Activated effector memory CD4-positive, alpha-beta T cell treated with anti-CD3 and anti-CD28 coated beads, Interleukin-2, amount 50 U/mL, for 16 hours (primary cell): ENCODE measurements at places on chromosomes 6 and 20.

- no peak for DNase-seq
These were observed 63.7 kb upstream of the RIMS1 start for GRCh38 chr6:71822625-71823024.

DNA sequence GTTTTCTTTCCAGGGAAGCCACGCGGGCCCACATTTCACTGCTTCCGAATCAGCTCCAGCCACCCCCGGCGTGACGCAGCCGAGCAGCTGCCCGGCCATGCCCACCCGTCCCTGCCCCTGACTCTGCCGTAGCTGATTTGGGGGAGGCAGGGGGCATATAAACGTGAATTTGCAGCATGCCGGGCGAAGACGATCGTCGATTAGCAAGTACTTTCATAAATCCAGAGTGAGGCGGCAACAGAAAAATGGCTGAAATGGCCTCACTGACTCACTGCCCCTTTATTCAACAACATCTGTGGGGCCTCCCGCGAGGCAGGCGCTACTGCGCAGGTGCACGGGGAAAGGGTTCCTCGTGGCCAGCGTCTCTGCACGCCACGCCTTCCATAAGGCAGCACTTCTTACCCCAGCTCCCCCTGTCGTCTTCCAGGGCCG lies 118.0 kb downstream of the DLL1 start:
- no peak for DNase-seq

GRCh38 chr20:62873280-62873679 lies 11.7 kb upstream of the TCFL5 start:
- no peak for DNase-seq

DNA sequence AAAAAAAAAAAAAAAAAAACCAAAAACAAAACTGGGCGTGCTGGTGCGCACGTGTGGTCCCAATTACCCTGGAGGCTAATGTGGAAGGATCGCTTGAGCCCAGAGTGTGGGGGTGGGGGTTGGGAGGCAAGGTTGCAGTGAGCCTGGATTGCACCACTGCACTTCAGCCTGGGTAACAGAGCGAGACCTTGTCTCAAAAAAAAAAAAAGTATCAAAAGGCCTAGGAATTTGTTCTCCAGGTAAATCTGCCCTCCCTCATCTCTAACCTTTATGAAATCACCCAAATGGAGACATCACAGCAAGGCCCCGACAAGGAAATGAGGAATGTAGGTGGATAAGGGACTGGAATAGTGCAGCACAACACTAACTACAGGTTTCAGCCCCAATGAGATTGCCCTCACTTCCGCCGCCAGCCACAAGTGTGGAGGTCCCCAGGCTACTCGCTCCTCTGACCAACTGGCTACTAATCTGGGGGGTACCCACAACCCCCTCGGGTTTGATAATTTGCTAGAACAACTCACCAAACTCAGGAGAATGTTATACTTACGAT lies 36.8 kb upstream of the DDR1 start:
- DNase-seq, result no peak

DNA sequence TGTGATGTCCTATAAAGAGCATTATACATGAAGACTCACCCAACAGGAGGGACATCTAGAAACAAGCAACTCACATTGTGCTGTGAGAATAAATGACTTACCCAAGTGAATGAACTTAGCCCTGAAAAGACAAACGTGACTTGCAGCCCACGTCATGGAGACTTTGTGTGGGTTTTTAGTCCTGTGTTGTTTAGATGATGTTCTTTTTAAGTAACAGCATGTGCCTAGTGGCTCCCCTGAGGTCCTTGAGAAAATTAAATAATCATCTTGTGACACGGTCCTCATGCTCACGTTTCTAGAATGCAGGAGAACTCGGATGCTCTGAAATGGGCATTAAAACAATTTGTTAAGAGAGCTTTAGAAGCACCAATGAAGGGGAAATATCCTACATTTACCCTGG lies 165.1 kb downstream of the SASH1 start:
- no peak for DNase-seq

DNA sequence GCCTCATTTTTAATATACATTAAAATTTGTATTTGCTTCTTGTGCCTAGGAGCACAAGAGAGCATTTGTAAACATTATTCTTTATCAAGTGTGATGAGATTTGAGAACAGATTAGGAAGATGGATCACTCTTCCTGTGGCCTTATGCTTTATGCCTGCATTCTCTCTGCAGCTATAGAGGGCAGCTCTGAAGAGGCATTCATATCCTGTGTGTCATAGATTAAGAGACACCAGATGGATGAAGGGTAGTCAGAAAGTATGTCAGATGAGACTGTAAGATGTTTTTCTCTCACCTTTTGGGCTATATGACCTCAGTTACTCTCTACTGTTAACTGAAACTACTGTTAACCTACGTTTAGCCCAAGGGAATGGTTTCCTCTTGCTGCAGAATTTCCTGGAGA lies 61.4 kb downstream of the DNAH8 start:
- no peak for DNase-seq

DNA sequence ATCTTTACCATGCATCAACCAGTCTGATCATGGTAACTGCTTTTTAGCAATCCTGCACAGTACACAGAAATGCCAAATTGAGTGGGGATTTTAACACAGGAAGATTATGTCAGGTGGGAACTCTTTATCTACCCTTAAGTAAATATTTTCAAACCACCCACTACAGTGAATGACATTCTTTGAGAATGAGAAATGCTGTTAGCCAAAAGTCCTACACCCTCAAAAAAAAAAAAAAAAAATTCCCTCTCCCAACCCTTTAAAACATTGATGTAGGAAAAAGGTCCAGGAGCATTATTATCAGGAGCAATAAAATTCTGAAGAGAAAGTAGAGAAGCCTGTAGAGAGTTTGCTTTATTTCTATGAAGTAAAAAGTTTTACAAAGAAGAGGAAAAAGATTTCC lies 307.2 kb upstream of the THEMIS start:
- DNase-seq, result no peak

- no peak for DNase-seq
These were observed 22.2 kb upstream of the PHACTR3 start for GRCh38 chr20:59581993-59582679.

GRCh38 chr20:6152777-6153176 lies 29.9 kb upstream of the FERMT1 start:
- DNase-seq, result no peak

DNA sequence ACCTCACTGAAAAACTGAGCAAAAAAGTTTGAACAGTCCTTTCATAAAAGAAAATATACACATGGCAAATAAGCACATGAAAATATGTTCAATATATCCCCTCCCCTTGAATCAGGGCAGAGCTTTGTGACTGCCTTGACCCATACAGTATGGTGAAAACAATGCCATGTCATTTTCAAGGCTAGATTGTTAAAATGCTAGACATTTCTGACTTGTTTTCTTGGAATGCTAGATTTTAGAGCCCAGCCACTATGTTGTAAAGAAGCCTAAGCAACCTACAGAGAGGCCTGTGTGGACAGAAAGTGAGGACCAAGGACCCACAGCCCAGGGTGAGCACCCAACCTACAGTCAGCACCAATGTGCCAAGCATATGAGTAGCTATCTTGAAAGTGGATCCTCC lies 17.1 kb upstream of the ASF1A start:
- no peak for DNase-seq

GRCh38 chr6:10740061-10740460 lies 7.5 kb upstream of the TMEM14B start:
- DNase-seq, result no peak

GRCh38 chr6:42451333-42452170 lies at the start of gene TRERF1:
Gene TRERF1, minus strand, starts transcription at chr6:42451926. Its CDS starts 182,336 bp downstream, at chr6:42269590.
- DNase-seq, result peak; percentile 83

- DNase-seq, result no peak
These were observed 25.1 kb downstream of the LOC128125822 start for GRCh38 chr6:63597141-63598048.

DNA sequence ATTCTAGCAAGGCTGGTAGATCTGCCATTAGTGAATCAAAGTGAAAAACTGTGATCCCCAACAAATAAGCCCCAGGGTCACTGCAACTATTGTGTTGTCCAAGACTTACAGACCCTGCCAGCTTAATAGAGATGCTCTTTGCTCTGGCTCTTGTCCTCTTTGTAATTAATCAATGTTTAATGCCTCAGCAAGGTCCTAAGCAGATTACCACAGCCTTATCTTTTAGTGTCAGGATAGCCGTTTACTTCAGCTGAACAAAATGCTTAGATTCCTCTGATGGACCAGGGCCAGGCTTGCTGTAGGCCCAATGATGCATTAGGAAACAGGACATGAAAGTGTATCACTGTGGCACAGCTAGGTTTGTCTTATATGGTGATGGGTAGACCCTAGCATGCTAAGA lies 353.3 kb downstream of the HACE1 start:
- DNase-seq, result no peak

DNA sequence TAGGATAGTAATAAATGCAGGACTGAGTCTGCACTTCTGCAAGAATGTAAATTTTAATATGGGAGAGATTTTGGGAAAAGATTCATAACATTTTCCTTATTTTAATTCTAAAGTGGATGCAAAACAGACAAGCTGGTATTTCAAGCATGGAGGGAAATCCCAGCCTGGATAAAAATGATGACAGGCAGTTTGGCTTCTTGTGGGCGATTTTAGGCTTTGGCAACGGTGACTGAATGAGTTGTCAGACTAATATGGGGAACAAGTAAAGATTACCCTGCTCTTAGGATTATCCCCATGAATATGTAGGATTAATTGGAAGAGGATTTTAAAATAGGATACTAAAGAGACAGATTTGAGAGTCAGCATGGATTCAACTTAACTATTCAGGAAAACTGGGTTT lies 21.0 kb downstream of the OGFRL1 start:
- no peak for DNase-seq

GRCh38 chr6:45822873-45823272 lies 192.8 kb downstream of the CLIC5 start:
- DNase-seq, result no peak

- DNase-seq, result no peak
These were observed 122.2 kb upstream of the MARCKS start for GRCh38 chr6:113734982-113735381.

- no peak for DNase-seq
These were observed 13.9 kb downstream of the GNL1 start for GRCh38 chr6:30542404-30542725.

GRCh38 chr20:24605937-24606455 lies 136.6 kb downstream of the SYNDIG1 start:
- no peak for DNase-seq

DNA sequence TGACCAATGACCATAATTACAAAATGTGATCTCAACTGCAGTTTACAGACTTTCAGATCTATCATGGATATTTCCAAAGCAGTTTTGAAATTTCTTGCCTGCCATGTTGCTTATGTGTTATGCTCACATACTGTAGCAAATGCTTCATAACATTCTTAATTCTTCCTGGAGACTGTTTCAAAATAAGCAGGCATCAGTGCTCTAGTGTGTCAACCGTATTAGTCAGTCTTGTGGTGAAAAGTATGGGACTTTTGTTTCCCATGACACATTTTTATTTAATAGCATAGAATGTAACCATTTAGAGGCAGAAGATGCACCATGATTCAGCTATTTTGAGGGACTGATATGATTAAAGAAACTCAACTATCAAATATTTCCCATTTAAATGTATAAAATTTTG lies 1.7 kb downstream of the POPDC3 start:
- no peak for DNase-seq

DNA sequence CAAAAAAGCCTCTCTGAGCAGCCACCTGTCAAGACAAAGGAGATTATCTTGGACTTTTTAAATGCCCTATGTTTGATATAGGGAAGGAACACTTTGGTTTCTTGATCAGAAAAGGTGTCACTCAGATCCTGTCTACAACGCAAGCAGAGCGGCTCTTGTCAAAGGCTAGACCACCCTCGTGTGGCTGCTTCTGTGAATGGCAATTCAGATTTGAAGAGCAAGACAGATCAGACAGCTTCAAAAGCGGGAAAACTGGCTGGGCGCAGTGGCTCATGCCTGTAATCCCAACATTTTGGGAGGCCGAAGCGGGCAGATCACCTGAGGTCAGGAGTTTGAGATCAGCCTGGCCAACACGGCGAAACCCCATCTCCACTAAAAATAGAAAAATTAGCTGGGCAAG lies 10.1 kb upstream of the NXT1 start:
- DNase-seq, result no peak
